Progenitor cell of endocrine pancreas (in vitro differentiated cells): ENCODE measurements at places on chromosomes 16 and 17.

DNA sequence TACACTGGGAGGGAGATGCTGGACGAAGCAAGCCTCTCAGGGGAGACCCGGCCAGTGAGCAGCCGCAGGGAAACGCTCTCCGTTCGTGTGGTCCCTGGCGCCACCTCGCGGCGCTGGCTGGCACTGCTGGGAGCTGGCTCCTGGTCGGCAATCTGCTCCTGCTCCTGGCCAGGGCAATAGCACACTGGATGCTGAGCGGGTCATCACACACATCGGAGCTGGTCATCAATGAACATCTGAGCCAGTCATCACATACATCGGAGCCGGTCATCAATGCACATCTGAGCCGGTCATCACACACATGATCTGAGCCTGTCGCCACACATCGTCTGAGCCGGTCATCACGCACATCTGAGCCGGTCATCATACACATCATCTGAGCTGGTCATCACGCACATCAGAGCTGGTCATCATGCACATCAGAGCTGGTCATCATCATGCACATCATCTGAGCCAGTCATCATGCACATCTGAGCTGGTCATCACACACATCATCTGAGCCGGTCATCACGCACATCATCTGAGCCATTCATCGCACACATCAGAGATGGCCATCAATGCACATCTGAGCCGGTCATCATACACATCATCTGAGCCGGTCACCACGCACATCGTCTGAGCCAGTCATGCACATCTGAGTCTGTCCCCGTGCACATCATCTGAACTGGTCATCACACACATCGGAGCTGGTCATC is 217.3 kb downstream of the RBFOX3 start:
- DNase-seq = peak; percentile 92

DNA sequence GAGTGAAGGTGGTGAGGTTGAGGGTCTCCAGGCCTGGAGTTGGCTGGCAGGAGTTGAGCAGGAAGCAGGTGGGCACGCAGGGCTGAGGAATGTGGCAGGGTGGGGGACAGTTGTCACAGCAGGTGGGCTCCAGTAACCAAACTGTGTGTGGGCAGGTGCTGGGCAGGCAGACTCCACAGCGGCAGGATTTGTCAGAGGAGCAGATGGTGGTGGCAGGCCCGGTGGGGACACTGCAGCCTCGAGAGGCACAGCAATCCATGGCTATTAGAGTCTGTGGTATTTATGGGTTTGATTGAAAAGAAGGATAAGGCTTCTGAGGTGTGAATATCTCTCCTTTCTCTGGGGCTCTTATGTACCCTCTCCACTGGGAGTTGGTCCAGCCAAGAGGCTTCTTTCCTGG is at the start of gene KRTAP3-3:
KRTAP3-3 (minus strand) TSS at position 326 of the 400 bp plus-strand sequence; CDS start at position 259, 67 bp downstream.
- DNase-seq = no peak

DNA sequence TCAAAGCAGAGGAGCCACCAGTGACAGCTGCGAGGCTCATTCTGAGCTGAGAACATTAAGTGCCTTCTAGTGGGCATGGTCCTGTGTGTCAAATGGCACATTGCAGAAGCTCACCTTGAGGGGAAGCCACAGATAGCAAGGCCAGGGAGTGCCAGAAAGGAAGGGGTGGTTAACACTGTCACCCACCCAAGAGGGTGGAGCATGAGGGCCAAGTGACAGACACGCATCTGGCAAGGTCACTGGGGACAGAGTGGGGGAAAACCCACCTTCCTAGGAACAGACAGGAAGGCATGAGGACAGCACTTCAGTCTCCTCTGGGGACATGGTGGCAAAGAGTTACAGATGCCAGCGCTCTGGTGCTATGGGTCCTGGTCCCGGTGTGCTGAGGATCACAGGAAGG is 22.1 kb downstream of the NUBP1 start:
- no peak for DNase-seq

DNA sequence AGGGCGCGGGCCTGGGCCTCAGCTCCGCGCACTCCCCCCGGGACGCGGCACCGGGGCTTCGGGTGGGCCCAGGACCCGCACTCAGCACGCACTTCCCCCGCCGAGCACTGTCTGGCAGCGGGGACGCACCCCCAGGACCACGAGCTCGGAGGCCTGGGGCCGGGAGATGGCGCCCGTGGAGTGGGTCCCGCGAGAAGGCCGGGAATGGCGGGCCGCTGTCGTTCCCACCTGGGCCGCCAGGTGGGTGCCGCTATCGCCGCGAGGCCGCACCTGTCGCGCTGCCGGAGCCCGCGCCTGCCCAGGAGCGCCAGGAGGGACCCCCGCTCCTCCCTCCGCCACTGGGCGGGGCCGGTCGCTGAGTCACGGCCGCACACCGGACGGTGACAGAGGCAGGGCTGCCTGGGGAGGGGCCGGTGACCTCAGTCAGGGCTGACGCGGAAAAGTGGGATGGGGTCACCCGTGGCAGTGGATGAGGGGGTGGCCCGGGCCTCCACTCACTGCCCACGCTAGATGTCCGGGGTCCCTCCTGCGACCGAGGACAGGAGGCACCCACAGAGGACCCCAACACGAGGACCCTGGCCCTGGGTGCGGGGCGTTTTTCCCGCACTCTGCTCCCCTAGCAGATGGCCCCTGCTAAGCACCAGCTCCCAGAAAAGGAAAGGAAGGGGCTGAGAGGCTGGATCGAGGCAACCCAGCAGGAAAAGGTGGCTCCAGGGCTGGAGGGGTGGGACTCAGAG is 6.9 kb upstream of the ACTG1 start:
- DNase-seq = peak; percentile 80

- peak; percentile 13 for DNase-seq
Measured at GRCh38 chr17:81520021-81520901, 7.7 kb upstream of the ACTG1 start.

DNA sequence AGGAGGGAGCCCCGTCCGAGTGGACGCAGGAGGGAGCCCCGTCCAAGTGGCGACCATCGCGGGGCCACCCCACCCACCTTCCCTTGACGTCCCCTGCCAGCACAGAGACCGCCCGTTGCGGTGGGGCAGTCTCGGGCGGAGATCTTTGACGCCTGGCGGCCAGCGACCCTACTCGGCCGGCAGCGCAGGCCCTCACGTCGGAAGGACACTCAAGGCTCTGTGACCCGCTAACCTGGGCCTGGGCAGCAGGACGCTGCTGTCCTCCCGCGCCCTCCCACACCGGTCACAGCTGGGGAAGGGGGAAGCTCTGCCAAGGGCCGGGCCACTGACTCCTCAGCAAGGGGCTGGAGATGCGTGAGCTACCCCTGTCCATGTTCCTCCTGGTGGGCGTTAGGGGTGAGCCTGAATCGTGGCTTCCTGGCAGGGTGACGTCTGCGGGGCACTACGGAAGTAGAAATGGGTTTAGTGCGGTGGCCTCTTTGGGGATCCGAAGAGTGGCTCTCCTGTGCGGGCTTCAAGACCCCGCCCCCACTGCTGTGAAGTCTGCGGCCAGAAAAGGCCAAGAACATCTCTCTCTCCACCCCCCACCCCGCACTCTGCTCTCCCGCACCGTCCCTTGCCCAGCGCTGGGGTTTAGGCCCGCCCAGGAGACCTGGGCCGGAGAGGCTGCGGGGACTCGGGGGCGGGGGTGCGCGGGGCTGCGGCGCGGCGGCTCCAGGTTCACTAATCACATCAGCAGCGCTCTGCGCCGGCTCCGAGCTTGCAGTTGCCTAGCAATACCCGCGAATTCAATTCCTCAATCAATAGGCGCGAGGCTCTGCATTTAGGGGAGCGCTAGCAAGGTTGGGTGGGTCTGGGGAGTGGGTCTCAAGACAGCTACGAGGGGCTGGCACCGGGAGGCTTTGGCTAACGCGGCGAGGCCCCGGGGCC is 5.8 kb downstream of the CBX8 start:
- no peak for DNase-seq

DNA sequence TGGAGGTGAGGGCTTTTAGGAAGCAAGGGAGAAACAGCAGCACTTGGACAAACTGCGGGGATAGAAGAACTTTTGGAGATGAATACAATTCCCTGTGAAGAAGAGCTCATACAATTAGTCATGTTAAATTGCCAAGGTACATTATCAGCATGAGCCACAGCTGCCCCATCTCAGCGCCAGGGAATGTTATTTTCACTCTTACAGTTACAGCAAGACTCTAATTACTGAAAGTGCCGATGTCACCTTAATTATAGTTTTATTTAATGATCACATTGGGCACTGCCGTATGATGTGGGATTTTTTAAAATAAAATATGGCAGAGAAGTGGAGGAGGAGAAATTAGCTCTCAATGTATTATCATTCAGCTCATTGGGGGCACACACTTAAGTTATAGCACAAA is 144.8 kb upstream of the MON1B start:
- DNase-seq = no peak

DNA sequence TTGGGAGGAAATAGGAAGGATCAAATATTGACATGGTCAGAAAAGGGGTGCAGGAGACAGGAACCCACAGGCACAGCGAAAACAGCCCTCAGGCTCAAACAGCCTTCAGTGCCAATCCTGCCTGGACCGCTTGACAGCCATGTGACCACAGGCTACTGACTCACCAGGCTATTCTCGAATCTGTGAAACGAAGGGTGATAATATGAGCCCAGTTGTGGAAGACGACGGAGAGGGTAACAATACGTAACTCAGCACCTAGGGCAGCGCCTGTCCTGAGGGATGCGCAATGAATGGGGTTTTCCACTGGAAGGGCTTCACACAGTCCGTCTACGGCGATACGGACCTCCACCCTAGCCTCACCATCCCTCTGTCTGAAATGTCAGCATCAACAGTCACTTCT is 117.3 kb upstream of the RCVRN start:
- no peak for DNase-seq

- DNase-seq = peak; percentile 23
Measured at GRCh38 chr16:67431775-67432505, 1.0 kb downstream of the HSD11B2 start.

- DNase-seq = peak; percentile 72
Measured at GRCh38 chr17:6713130-6713917, at the start of gene SLC13A5. Gene SLC13A5, minus strand, starts transcription at chr17:6713369. Its CDS starts 36 bp downstream, at chr17:6713333.

DNA sequence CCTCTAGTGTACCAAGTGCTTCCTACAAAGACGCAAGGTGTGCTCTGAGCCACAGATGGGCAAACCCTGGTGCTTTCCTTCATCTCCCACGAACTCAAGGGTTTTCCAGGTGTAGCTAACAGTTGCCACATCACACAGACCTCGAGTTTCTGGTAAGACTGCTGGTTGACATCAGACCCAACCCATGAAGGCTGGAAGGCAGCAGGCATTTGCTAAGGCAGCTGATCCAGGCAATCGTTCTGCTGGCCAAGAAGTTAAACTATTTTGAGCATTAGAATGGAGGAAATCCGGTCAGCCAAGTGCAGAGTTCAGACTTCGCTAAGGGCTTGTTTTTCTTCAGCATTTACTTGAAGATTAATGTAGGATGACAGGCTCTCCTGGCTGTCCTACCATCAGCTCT is 11.5 kb downstream of the HAS3 start:
- DNase-seq = no peak

GRCh38 chr16:35733971-35734702 is 2274.7 kb downstream of the TP53TG3F start:
- no peak for DNase-seq

- DNase-seq = no peak
Measured at GRCh38 chr17:19327031-19327783, 35.3 kb downstream of the B9D1 start.
